NAMALWA (cell line): ENCODE measurements at places on chromosomes 13 and 19.

DNA sequence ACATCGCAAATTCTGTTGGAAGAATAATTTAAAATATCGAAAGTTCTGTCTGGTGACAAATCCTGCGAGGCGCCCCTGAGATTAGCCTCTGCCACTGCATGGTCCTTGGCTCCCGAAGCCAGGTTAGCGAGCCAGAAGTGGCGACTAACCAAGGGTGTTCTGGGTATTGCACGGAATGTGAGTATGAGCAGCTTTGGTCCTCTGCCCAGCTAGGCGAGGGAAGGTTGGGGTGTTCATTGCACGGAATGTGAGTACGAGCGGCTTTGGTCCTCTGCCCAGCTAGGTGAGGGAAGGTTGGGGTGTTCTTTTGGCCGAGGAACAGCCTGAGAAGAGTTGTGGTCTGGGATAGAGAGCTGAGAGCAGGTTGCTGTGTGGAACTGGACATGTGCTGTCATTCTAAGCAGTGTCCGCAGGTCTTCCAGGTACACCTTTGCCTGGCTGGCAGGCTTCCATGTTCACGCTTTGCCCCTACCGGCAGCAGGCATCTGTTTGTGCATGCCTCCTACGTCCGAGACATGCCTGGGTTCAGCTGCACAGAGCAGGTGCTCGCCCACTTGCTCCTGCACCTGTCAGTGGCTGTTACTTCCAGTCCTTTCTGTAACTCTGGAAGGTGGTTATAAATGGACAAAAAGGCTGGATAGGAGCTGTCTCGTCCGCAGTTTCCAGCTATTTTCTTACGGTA lies 18.3 kb upstream of the TEX29 start:
- no peak for DNase-seq

GRCh38 chr13:91565296-91565695 lies 166.9 kb downstream of the GPC5 start:
- DNase-seq, result no peak

- DNase-seq, result no peak
Measured at GRCh38 chr19:5635427-5635826, 12.5 kb downstream of the SAFB start.

GRCh38 chr13:112653071-112653470 lies 36.8 kb upstream of the ATP11A start:
- no peak for DNase-seq

DNA sequence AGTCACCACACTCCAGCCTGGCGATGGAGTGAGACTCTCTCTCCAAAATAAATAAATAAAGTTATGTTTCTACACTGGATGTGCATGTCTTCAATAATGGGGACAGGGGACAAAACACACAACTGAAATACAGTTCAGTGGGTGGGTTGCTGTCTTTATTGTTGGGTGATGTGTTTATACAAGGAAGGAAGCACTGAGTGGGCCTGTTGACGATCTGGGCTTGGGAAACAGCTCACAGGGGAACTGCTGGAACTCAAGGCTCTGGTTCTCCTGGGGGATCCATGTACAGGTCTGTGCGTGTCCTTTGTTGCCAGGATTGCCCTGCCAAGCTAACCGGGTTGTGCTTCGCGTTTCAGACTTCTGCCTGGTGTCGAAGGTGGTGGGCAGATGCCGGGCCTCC lies 18.9 kb downstream of the SPINT2 start:
- no peak for DNase-seq

DNA sequence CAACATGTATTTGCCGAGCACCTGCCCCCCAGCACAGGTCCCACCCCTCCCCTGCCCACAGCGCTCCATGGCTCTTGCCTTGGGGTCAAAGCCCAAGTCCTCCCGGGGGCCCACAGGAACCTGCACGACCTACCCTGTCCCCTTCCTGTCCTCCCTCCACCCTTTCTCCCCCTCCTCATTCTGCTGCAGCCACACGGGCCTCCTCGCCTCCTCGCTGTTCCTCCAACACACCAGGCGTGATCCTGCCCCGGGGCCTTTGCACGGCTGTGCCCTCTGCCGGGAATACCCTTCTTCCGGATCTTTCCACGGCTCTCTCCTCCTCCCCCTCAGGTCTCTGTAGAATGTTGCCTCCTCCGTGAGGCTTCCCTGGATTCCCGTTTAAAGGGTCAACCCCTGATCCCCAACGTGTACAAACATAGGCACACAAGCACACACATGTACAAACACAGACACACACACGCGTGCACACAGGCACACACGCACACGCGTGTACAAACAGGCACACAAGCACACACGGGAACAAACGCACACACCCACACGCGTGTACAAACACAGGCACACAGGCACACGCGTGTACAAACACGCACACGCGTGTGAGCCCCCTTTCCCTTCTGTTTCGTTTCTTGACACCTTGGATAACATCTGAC lies 2.8 kb downstream of the MADCAM1 start:
- no peak for DNase-seq

DNA sequence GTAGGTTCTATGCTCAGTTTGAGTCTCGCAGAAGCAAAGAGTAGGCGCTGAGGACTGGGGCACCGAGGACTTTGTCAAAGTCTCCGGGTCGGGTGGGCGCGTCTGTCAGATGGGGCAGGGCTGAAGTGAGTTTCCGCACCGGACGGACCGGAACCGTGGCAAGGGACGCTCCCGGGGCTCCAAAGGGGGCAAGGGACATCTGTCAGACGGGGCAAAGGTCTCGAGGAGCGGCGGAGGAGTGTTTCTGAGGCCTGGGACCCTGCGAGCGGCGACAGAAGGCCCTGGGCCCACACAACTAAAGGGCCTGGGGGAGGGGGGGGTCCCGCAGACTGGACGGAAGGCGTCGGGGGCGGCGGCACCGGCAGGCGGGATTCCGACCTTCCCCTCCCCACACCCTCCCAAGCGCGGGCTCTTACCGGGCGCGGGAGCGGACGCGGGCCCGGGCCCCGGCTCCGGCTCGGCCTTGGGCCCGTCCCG lies 13.3 kb upstream of the AKAP8L start:
- peak; percentile 40 for DNase-seq

GRCh38 chr13:36082396-36082795 lies 48.8 kb downstream of the DCLK1 start:
- no peak for DNase-seq

GRCh38 chr19:35590875-35591274 lies 4.9 kb downstream of the PMIS2 start:
- DNase-seq, result no peak

DNA sequence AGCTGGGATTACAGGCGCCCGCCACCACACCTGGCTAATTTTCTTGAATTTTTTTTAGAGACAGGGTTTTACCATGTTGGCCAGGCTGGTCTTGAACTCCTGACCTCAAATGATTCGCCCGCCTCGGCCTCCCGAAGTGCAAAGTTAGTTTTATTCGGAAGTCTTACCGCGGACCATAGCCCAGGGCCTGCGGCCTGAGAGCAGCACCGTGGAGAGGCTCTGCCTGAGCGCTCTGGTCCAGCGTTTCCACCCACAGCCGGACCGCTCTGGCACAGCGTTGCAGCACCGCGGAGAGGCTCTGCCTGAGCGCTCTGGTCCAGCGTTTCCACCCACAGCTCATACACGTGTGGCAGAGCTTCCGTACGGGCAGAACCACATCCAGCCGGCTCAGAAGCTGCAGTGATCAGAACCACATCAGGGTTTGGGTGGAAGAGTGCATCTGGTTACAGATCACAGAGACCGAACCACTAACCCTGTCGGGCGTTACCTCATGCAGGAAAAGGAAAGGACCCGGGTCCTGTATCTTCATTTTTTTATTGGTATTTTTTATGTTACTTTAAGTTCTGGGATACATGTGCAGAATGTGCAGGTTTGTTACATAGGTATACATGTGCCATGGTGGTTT lies 102.4 kb upstream of the SOX1 start:
- DNase-seq, result no peak

- DNase-seq, result no peak
Measured at GRCh38 chr13:91563799-91564198, 165.4 kb downstream of the GPC5 start.

GRCh38 chr13:96817336-96817941 lies 176.8 kb downstream of the OXGR1 start:
- peak; percentile 53 for DNase-seq

GRCh38 chr13:78129359-78129758 lies 210.7 kb upstream of the EDNRB start:
- DNase-seq, result no peak

DNA sequence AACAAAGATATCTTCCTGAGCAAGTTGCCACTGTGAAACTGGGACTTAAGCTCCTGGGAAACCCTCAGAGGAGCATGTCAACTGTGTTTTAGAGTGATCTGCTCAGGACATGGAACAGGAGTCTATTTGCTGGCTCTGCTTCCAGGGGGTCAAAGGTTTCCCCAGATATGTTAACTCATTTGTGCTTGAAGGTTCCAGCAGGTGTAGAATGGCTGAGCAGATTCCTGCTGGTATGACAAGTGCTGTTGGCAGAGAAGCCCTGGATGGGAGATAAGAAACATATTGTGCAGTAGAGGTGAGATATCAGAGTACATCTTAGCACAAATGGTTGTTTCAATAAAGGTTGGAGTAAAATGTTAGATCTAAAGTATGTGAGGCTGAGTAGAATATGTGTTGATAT lies 282.7 kb upstream of the DACH1 start:
- no peak for DNase-seq

- no peak for DNase-seq
Measured at GRCh38 chr13:90416938-90417337, 930.5 kb upstream of the MIR17HG start.

DNA sequence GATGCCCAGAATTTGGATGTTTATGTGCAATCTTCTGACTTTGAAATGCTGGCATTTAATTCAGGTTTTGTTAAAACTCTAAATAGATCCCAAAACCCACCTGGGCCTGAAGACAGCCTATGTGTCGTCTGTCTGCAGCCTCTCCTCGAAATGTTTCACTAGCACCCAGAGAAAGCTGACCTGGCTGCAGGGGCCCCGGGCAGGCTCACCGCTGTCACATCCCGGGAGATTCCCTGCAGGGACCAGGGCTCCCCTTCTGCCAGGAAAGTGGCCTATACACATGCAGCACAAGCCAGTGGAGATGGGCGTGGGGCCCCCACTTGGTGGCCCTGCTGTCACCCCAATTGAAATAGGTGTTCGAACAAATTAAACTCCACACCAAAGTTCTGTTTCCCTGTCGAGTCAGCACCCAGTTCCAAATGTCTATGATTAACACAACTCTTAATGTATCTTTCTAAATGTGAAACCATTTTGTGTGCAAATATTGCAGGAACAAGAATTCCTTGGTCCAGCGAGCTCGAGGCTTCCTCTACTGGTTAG lies 145.8 kb upstream of the ZNF507 start:
- DNase-seq, result no peak
